ENCODE measurements at places on chromosomes 3 and 15. TPM values are rescaled to one million over a fixed set of nuclear protein-coding genes. Genes with fewer than 3 reads are reported as not detected.
A peak's percentile ranks its signal among the peaks of the same experiment; 100 is the strongest.

- H3K4me3 ChIP-seq: no peak overlapping the region
- no peak for DNase-seq
- H3K4me1 ChIP-seq: no peaks in the 10 kb centered on the region
- peaks cover 9% of the 10 kb centered on the region for H3K36me3 ChIP-seq
- no peaks in the 10 kb centered on the region for H3K27me3 ChIP-seq
Observed at GRCh38 chr3:187093320-187093719, 46.0 kb downstream of the RPL39L start.

GRCh38 chr3:156816091-156816793, 9.9 kb upstream of the LEKR1 start:
- H3K27me3 ChIP-seq: no peaks in the 10 kb centered on the region
- peak overlapping the region; percentile 82 for H3K4me3 ChIP-seq
- H3K4me1 ChIP-seq: peaks cover 61% of the 10 kb centered on the region
- peak; percentile 41 for DNase-seq

DNA sequence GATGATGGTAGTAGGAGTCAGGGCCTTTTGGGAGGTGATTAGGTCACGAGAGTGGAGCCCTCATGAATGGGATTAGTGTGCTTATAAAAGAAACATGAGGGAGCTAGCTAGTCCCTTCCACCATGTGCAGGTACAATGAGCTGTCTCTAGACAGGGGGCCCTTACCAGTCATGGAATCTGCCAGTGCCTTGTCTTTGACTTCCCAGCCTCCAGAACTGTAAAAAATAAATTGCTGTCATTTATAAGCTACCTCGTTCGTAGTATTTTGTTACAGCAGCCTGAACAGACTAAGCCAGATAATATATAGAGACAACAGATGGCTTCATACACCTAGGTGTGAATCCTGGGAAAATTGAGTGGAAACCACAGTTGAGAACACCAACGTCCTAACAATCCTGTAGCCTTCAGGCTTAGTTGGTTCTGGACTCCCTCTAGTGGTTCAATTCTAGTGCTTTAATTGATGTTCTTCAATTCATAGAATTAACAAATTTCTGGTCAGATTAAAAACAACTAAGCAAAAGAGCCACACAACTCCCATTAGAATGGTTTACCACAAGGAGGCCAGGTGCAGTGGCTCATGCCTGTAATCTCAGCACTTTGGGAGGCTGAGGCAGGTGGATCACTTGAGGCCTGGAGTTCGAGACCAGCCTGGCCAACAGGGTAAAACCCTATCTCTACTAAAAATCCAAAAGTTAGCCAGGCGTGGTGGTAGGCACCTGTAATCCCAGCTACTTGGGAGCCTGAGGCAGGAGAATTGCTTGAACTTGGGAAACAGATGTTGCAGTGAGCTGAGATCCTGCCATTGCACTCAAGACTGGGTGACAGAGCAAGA, 21.3 kb upstream of the GATM start:
- no peak for DNase-seq
- H3K4me3 ChIP-seq: no peak overlapping the region
- peaks cover 18% of the 10 kb centered on the region for H3K4me1 ChIP-seq
- no peak overlapping the region for H3K27ac ChIP-seq
- peaks cover 15% of the 10 kb centered on the region for H3K27me3 ChIP-seq

- no peaks in the 10 kb centered on the region for H3K27me3 ChIP-seq
- H3K27ac ChIP-seq: peak overlapping the region; percentile 8
- H3K36me3 ChIP-seq: no peaks in the 10 kb centered on the region
- peaks cover 33% of the 10 kb centered on the region for H3K4me1 ChIP-seq
- peak; percentile 21 for DNase-seq
Observed at GRCh38 chr3:27596334-27596841, 112.2 kb upstream of the SLC4A7 start.

The CACNA1D gene
- 0.82 TPM for total RNA-seq

The KCNMB3 gene
- 0.46 TPM for total RNA-seq

All from activated T-cell treated with anti-CD3 and anti-CD28 coated beads, Interleukin-2, amount 50 U/mL, for 72 hours (primary cell).